Germinal center (tissue), 1 donor: ENCODE measurements at places on chromosomes 2 and 18.

DNA sequence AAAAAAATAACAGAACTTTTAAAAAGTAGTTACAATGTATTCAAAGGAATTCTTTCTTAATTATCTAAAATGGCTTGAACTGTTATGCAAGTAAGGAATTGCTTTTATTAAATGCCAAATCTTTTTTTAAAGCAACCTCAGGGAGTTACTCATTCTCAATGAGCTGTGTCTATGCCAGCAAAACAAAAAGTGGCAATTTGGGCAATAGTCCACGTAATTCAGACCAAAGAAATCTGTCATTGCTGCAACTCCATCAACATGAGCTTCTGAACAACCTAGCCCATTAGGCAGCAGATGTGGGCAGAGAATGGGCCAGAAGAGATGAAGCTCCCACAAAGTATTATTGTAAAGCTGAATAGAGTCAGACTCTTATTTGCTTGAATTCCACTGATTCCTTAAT is 118.4 kb downstream of the ALK start:
- DNase-seq: no peak

DNA sequence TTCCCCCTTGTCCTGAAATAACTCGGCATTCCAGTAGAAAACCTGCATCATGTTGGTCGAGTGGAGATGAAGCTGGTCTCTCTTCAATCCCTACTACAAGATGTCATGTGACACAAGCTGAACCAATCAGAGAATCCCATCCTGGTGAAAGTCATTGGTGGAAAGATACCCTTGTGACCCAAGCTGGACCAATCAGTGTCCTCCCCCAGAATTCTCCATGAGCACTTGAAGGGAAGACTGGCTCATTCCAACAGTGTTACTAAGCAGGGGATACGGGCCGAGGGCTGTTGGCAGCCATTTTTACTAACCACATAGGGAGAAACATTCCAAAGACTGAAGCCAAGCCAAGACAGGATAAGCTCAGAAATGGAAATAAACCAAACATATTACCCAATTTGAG is 298.3 kb downstream of the ICOS start:
- DNase-seq: no peak

DNA sequence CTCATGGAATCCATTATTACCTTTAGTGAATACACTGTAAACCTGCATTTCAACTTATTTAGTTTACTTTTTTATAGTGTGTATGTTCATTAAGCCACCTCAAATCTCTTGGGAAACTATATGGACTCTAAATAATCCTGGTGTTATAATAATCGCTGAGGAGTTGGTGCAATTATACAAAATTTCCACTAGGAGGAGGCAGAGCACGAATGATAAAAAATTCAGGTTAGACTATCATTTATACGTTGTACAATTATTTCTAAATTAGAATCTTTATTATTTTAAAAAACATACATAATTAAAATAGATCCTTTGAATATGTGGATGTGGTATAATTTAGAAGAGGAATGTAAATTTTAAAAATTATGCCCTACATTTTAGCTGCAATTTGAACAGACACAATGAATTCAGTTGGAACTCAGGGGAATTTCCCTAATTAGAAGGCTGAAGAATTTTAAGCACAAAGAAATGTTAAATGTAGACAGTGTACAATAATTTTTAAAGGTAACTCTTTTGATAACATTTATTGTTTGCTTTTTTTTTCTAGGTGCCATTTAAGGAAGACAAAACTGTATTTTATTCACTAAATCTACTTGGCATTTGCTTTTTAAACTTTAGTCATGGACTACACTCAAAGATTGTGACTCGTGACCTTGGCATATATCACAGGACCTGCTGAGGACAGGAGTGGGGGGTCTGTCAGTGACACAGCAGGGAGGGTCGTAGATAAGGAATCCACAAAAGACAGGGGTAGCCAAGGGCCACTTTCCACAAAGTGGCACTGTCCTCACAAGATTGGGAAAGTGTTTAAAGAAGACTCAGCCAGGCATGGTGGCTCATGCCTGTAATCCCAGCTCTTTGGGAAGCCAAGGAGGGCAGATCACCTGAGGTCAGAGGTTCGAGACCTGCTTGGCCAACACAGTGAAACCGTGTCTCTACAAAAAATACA is 45.5 kb downstream of the RAB12 start:
- peak; percentile 51 for DNase-seq

- DNase-seq: peak; percentile 9
Measured at GRCh38 chr2:63189026-63189425, 138.4 kb downstream of the OTX1 start.

DNA sequence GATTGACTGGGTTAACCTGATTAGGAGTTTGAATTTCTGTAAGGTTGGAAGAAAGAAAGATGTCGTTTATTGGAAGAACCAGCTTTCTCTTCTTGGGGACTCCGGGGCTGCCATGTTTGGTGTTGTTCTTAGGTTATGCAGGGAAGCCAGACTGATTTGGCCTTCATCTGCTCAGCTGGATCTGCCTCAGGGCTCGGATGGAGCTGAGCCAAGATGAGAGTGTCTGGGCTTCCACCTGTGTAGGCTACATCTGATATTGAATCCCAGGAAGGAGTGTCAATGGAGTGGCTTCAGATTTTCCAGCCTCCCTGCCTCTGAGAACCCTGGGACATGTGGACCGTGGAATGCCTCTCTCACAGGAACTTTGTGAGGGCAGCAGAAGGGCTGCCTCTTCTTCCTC is 126.1 kb downstream of the WDSUB1 start:
- no peak for DNase-seq

DNA sequence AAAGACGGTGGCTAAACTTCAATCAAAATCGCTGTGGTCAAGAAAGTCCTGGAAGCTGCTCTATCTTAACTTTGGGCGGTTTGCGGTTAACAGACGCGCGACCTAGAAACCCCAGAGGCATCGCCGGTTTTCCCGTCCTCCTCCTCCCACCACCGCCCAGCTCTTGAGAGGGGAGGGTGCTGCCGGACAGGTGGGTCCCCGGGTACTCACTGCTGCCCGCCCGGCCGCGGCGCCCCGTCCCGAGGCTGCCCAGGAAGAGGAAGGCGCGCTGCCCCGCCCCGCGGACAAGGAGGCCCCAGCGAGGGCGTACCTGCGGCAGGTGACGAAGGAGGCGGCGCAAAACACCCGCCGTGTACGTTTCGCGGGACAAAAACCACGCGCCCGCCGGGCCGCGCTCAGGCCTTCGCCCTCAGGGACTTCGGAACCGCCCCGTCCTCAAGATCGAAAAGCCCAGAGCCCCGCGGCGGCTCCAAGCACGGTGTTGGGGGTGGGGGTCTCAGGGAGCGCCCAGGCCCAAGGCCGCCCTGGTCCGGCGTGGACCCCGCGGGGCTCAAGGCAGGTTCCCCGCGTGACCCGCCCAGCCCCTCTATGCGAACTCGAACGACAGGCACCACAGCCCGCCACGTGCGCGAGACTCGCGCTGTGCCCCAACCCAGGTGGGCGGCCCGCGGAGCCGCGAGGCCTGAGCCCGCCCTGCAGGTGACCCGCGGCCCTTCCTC is at the start of gene SH3YL1:
Gene SH3YL1, minus strand, starts transcription at position 259 of the 719 bp plus-strand sequence. Its CDS starts 48 bp downstream, at position 211.
- peak; percentile 34 for DNase-seq

DNA sequence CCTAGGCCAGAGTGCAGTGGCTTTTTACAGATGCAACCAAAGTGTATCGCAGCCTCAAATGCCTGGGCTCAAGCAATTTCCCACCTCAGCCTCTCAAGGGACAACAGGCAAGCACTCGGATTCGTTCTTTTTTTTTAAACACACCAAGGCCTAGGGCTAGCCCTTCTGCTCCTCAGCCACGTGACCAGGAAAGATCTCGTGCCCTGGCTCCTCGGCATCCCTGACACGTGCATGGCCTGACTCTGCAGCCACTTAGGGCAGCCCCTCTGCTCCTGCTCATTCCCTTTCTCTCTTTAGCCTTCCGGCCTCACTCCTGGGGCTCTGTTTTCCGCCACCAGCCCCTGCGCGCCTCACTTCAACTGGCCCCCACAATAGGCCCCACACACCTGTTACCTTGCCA is 18.4 kb downstream of the FAM178B start:
- DNase-seq: no peak

DNA sequence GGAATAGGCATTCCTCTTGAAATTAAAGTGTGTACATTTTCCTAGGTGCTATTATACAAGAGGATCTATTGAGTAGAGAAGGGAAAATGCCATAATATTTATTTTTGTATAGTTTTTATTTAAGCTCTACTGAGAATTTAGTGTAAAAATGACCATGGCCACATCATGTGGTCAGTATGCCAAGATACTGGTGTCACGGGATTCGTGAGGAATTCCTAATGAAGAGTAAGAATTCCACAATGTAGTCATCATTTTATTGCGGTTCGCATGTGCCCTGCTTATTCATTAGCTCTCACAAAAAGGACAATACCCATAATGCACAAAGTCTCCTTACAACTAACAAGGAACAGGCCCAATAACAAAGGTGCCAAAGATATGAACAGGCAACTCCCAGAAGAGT is 39.3 kb upstream of the PARD3B start:
- DNase-seq: no peak

DNA sequence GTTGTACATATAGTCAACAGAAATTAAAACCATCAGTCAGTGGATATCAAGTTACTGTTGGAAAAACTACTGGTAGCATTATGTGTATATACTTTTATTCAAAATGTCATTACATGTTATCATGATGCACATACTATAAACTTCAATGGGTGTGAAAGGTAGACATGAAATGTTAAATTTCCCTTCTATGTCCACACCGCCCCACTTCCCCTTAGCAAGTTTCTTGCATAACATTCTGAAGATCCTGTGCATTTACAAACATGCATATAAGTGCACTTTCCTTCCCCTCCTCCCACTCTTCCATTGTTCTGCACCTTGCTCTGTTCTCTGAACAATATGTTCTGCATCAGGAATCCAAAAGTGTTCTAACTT is 16.6 kb upstream of the HK2 start:
- no peak for DNase-seq

DNA sequence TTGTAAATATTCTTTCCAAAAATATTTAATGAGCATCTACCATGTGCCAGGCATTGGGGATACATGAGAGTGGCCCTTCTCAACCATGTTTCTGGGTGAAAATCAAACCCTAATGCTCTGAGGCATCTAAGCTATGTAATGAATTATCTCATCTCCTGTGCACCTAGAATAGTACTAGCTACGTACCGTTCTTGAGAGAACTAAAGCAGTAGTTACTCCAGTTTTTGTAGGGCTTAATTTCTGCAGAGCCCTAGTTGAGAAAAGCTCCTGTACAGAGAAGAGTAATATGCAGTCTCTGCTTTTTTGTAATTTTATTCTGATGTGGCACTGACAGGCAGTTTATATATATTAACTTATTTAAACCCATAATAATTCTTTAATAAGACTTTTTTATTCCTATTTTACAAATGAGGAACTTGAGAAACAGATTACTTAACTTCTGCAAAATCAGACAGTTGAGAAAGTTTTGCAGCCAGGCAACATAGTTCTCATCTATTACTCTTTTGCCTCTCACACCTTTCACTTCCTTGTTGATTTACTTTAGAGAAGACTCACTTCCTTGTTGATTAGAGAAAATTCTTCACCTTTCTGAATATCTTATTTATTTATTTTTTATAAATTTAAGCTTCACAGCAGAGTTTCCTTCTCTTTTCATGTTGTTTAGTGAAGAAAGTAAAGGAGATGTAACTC is 3.1 kb downstream of the SPOPL start:
- peak; percentile 58 for DNase-seq

DNA sequence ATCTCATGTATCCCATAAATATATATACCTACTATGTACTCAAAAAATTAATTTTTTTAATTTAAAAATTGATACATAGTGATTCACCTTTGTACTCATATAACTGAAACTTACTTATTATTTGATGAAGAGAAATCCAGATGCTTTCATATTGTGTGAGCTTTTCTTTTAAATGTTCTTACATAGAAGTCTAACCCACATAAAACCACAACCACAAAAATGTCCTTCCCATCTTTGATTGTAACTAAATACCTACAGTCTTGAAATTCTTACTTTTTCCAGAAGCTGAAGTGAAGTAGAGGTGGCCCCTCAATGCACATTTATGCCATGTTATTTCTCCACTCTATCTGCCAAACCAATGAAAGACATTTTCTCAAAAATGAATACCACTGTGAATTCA is 117.9 kb upstream of the COL5A2 start:
- DNase-seq: no peak

- DNase-seq: no peak
Measured at GRCh38 chr2:9919512-9919911, 32.0 kb upstream of the GRHL1 start.

DNA sequence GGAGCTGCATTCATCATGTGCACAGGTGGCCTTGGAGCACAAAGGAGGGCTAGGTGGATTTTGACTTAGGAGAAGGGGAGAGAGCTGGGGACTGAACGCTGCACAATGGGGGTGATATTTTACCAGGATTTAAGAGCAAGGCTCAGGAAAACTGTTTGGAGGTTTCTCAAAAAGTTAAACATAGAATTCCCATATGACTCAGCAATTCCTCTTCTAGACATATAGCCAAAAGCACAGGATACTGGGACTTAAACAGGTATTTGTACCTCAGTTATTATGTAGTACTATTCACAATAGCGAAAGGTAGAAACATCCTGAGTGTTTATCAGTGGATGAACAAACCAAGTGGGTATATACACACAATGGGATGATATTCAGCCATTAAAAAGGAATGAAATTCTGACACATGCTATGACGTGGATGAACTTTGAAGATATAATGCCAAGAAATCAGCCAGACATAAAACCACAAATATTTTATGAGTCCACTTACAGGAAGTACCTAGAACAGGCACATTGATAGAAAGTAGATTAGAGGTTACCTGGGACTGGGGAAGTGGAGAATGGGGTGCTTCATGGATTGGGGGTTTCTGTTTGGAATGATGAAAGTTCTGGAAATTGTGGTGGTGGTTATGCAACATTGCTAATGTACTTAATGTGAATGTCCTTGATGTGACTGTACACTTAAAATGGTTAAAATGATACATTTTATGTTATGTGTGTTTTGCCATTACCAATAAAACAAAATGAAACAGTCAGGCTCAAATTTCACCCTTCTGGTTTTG is 216.9 kb downstream of the HAUS1 start:
- no peak for DNase-seq

GRCh38 chr18:74698881-74699280 is 101.2 kb downstream of the ZNF407 start:
- DNase-seq: no peak

- DNase-seq: no peak
Measured at GRCh38 chr2:39530411-39530866, 93.4 kb upstream of the MAP4K3 start.

DNA sequence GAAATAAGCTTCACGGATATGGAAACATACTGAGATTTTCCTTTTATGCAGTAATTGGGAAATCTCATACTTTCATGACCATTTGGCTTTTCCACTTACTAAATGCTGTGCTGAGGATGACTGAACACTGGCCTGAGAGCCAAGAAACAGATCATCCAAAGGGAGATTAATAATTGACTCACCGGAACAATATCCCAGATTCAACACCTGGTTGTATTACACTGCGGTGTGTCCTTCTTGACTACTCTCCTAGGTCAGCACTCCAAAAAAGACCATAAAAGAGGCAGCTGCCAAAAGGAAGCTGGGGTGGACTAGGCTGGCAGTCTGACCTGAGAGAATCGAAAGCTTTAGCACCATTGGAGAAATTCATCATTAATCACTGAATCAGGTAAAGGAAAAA is 469.1 kb downstream of the CBLN2 start:
- DNase-seq: no peak
